Posterior vena cava (tissue), 2 donors: ENCODE measurements at places on chromosomes 4 and X.

DNA sequence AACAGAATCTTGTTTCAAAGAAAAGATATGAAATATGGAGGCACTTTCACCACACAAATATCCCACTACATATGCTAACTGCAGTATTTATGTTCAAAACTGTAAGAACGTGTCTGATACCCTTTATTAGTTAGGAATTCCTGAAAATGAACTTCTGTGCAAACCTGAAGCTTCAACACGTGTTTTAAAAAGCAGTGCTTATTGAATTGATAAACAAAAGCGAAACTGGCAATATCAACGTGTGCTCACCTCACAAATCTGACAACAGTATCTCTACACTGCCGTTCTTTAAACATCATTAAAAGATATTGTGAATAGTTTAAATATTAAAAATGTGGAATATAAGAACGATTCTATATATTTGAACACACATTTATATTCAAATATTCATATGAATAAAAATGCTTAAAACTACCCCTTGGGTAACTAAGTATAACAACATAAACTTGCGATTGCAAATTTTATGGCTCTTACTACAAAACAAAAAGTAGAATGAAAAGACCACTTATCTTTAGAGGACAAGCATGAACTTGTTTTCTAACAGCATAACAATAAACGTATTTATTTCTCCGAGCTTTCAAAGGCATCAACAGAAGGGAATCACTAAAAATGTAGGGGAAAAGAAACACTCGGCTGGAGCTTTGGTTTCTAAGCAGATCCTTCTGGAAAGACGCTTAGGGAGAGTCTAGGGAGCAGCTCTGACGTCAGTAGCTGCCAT is at the start of gene LRP2BP:
TSS of gene LRP2BP (minus strand) at position 687 of the 718 bp plus-strand sequence. CDS start 17,738 bp downstream, outside the sequence.
- DNase-seq, result no peak

DNA sequence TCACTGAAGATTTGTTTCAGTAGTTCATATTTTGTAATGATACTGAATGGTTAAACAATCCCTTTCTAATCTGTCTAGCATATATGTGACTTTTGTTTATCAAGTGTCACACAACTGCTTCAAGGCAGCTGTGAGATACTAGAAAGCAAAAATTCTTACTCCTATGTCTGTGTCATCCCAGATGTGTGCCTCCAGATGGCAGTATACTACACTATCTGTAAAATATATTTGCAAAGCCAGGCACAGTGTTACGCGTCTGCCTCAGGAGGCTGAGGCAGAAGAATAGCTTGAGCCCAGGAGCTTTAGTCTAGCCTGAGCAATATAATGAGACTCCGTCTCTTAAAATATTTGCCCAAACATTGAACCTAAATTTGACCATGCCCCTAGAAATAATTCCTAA is 4.0 kb downstream of the NUDT10 start:
- no peak for DNase-seq

DNA sequence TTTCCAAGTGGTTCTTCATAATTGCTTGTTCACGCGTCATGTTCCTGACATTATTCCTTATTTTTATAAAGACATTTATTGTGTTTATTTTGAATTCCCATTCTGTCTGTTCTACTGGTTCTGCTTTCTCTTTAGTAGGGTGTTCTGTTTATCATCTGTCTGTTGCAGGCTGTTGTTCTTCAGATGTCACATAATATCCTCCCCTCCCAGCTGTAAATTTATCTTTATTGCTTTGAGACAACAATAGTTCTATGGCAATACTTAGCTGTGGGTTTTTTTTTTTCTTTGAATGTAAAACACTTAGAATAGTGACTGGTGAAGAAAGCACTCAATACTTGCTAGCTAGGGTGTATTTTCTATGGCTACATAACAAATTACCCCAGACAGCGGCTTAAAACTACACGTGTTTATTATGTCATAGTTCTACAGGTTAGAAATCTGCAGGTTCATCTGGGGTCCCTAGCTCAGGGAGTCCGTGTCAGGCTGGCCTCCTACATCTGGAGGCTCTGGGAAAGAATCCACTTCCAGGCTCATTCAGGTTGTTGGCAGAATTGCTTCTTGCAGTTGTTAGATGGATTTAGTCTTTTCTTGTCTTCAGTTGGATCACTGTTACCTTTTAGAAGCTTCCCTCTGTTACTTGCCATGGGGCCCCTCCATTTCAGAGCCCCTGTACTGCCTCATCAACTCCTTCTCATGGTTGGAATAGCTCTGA is 63.4 kb upstream of the ENPEP start:
- no peak for DNase-seq

DNA sequence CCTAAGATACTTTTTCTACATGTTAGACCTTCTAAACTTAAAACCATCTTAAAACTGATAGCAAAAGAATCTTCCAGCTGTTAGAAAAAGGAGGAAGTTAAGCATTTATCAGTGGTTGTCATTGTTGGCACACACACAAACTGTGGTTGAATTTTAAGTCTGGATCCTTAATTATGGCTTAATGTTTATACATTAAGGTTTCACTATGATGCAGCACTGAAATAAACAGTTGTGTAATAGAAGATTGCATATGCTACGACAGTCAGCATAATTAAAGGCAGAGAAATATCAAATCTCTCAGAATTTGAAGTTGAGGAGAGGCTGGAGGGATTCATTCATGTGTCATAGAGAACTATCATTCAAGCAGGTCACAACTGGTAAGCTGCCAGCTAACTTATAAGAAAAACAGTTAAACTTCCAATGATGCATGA is 32.3 kb downstream of the ADGRA3 start:
- DNase-seq, result no peak

- no peak for DNase-seq
These were observed 289.2 kb downstream of the FBXW7 start for GRCh38 chr4:152246659-152247058.

GRCh38 chrX:16212024-16212423 is 44.7 kb downstream of the MAGEB17 start:
- no peak for DNase-seq

- no peak for DNase-seq
These were observed 220.3 kb upstream of the TENM3 start for GRCh38 chr4:182022909-182023308.

- DNase-seq, result no peak
These were observed 594.7 kb downstream of the SMARCA1 start for GRCh38 chrX:128928636-128929035.
